Neural crest cell (in vitro differentiated cells): ENCODE measurements at places on chromosomes 1 and 21.
A peak's percentile ranks its signal among the peaks of the same experiment; 100 is the strongest.

DNA sequence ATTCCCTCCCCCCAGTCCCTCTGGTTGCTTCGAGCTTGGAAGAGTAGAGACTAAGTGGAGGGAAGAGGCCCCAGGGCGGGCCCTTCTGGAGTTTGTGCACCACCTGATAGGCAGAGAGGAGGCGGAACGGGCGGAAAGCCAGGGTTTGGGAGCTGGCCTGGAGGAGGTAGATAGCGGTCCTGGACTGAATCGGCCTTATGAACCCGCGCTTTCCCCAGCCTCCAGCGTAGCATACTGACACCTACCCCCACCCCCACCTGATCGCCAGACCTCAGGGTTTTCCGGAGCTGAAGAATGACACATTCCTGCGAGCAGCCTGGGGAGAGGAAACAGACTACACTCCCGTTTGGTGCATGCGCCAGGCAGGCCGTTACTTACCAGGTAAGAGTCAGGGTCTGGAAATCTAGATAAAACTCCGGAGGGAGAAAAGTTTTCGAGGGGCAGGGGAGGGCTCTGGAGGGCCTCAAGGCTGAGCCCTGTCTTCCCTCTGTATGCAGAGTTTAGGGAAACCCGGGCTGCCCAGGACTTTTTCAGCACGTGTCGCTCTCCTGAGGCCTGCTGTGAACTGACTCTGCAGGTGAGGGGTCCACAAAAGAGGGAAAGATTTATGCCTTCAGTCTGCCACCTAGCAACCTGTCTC, 705 bp downstream of the UROD start:
- peak; percentile 16 for DNase-seq

- DNase-seq: no peak
These were observed 39.6 kb upstream of the RXRG start for GRCh38 chr1:165484532-165484931.

GRCh38 chr1:214557952-214558735, 6.7 kb upstream of the PTPN14 start:
- DNase-seq: no peak

DNA sequence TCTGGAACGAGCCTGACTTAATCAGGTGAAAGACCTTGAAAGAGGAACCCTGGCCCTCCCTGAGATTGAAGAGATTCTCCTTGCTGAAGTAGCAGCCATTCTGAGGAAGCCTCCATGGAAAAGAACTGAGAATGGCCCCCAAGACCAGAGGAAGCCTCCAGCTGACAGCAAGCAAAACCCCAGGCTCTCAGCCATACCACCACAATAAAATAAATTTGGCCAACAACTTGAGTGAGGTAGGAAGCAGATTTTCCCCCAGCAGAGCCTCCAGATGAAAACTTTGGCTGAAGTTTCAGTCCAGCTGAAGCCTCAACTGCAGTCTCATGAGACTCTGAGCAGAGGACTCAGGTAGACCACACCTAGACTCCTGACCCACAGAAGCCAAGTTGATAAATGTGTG, 34.0 kb upstream of the SLAMF9 start:
- DNase-seq: no peak

GRCh38 chr21:41897700-41898099, 18.6 kb upstream of the PRDM15 start:
- DNase-seq: no peak

- no peak for DNase-seq
These were observed 1.7 kb downstream of the GABPB2 start for GRCh38 chr1:151072224-151072623.

DNA sequence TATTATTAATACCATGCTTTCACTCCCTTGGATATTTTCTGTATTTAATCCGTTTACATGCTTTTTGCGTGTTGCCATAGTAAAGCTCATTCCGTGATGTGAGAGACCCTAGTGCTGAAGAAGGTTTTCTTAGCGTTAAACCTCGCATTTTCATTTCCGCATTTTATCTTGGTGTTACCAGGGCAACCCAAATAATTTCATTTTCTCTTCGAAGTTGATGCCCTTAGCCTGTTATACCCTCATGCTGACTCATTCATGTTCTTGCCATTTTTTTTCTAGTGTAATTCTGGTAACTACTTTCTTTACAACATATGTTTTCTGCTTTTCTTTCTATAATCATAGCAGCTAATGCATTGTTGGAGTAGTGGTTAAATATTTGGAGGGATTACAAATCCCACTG, 37.2 kb downstream of the LRRC8C start:
- no peak for DNase-seq

DNA sequence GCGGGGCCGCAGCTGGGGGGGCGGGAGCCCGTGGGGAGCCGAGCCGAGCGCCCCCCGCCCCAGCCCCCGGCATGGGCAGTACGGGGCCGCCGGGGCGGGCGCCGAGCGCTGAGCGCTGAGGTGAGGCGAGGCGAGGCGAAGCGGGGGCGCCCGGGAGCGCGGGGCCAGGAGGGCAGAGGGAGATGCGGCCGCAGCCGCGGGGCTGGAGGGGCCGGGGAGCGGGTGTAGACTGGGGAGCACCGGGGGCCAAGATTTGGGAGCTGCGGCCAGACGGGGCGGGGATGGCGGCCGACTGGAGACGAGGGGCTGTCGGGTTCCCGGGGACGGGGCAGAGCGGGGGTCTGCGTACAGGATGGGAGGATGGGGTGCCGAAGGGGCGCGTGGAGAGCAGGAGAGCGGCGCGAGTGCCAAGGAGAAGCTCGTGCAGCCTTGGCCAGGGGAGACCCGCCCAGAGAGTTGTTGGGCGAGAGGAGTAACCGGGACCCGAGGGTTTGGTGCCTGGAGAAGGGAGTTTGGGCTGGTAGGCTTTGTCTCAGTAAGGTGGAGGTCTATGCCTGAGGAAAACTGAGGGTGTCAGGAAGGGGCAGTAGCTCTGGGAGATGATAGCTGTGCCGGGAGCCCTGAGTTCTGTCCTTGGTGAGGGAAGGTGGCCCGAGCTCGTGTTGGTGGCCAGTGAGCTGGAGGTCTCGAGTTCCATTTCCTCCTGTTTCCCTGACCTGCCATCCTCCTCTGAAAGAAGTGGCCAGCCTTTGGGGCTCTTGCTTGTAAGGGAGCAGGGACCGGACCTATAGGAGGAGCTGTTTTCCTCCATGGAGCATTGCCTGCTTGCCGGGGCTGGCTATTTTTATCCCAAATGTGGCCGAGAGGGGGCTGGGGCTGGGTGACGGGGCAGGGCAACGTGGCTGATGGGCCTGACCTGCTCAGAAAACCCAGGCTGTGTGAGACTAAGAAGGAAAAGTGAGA, 539 bp downstream of the ATP8B2 start:
- DNase-seq: peak; percentile 76

GRCh38 chr1:85570446-85571180, 9.9 kb upstream of the CCN1 start:
- no peak for DNase-seq

GRCh38 chr1:31396633-31397351, 16.2 kb upstream of the SERINC2 start:
- no peak for DNase-seq

DNA sequence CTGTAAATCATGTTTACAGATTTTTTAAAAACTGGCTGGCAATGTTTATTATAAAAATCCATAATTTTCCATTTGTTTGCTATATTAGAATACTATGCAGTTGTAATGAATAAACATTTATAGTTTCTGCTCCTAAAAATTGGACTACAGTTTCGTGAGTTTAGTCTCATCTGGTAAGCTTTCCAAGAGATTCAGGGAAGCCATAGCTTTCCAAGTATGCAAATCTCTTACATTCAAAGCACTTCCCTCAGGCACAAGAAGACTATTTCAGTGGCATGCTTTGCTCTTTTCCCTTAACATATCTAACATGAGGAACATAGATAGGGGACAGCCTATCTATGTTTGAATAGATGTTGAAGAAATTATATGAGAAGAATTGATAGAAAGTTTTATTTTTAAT, 77.2 kb downstream of the ADGRL2 start:
- no peak for DNase-seq

DNA sequence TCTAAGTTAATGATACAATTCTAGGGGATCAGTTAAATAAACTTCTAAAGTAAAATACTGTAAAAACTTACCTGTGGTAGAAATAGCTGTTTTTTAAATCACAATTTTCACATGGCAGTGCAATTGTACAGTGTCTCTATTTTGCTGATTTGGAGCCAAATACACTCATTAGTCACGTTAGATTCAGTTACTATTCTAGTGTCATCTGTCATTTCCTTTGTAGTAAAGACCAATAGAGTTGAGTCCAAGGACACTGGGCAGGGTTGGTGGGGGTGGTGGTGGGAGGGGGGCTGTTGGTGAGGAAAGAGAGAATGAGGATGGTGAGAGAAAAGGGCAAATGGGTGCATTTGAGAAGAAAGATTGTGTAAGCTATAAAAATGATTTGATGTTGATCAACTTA, 33.6 kb downstream of the CD55 start:
- no peak for DNase-seq

- no peak for DNase-seq
These were observed 116.1 kb upstream of the SPATA6 start for GRCh38 chr1:48588061-48588460.

GRCh38 chr1:116694524-116694923, 27.0 kb upstream of the IGSF3 start:
- no peak for DNase-seq

DNA sequence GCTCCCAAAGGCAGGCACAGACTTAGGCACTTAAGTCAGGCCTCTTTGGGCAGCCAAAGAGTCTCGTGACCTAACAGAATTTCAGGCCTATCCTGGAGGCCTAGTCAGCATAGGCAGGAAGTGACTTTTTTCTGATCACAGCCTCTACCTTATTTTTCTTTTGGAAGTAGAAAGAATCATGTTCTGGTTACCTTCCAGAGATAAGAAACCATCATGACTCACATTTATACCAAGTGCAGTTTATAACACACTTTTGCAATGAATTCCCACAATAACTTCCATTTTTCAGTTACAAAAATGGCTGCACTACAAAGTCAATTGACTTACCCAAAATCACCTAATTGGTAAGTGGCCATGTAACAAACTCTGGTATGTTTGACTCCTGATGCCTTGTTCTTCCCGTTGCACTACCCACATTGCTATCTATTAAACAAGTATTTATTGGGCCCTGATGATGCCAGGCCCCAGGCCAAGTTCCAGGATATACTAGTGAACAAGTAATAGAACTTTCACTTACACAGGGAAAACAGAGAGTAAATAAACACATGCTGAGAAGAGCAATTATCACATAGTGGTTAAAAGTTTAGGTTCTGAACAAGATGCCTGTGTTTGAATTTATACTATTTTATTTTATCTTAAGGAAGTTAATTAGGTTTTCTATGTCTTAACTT, 74.3 kb downstream of the SH3GLB1 start:
- DNase-seq: no peak

GRCh38 chr1:199163267-199163666, 524.4 kb downstream of the PTPRC start:
- no peak for DNase-seq
